ENCODE measurements at places on chromosomes 1 and 21.

- no peak for DNase-seq
Measured at GRCh38 chr21:16794950-16795349, 717.9 kb upstream of the CXADR start.

GRCh38 chr1:226738995-226739695 lies at the start of gene ITPKB:
Gene ITPKB, minus strand, starts transcription at chr1:226739282. Its CDS starts 1,824 bp downstream, at chr1:226737458.
- DNase-seq, result peak; percentile 86

DNA sequence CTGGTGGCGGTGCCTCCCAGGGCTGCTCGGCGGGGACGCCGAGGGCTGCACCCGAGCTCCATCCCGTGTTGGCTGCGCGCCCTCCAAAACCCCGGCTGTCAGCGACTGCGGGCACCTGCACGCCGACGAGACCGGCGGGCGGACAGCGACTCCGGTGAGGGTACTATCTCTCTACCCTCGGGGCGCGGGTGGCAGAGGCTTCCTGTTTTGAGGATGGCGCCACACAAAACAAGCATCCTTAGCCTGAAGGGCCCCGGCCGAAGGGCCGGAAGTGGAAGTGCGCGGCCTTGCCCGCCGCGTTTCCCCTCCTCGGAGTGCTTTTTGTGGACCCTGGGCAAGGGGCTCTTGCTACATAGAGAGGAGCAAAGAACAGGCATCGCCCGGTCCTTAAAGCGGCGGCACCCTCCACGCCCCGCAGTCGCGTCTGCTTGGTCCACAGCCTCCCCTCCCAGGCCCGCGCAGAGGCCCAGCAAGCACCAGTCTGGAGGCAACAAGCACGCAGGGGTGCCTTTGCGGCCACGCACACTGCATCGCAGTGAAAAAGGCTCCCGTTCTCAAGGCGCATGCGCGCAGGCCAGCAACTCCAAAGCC lies 561 bp upstream of the COQ8A start:
- peak; percentile 94 for DNase-seq

DNA sequence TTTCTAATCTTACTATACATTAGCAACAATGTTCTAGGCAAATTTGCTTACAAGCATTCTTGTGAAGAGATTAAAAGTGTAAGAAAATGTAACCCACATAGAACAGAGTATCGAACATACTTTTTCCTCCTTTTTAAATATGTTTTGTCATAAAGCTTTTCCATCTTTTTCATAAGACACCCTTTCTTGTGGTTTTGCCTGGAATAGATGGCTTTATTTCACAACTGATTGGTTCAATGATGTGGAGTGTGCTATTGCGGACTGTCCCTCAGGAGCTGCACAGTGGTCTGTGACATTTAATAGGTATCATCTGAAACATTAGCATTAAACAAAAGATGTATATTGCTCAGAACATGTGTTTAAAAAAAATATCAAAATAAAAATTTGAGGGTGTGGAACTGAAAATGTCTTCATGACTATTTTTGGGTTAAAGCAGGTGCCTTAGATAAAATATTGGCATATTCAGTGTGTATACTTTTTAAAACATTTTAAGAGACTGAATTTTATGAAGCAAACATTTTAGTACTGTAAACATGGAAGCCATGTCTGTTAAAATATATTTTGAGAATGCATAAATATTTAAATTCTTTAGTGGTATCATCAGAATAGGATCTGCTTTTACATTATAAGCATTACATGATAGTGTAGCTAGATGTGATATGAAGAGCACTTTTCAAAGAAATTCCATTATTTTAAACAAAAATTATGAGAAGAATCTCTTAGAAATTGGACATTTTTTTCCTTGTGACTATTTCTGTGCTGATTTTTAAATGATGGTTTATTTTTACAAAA lies 48.3 kb upstream of the C1orf146 start:
- no peak for DNase-seq

DNA sequence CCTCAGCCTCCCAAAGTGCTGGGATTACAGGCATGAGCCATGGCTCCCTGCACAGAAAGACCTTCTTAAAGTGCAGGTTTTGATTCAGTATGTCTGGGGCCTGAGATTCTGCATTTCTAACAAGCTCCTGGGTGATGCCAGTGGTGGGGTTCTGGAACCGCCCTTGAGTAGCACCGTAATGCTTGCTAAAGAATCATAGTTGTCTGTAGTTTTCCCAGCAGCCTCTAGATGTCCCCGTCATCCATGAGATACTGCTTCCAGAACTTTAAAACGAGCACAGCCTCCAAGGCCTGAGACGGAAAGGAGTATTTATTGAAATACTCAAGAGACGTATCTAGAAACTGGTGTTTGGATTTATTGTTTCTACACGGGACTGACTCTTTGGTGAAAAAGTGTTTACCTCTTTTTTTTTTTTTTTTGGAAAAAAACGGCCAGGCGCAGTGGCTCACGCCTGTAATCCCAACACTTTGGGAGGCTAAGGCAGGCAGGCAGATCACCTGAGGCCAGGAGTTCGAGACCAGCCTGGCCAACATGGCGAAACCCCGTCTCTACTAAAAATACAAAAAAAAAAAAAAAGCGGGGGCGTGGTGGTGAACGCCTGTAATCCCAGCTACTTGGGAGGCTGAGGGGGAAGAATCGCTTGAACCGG lies 2.6 kb upstream of the TOR3A start:
- peak; percentile 84 for DNase-seq

- DNase-seq, result peak; percentile 94
Measured at GRCh38 chr1:158112994-158113758, 67.5 kb upstream of the CD1D start.

DNA sequence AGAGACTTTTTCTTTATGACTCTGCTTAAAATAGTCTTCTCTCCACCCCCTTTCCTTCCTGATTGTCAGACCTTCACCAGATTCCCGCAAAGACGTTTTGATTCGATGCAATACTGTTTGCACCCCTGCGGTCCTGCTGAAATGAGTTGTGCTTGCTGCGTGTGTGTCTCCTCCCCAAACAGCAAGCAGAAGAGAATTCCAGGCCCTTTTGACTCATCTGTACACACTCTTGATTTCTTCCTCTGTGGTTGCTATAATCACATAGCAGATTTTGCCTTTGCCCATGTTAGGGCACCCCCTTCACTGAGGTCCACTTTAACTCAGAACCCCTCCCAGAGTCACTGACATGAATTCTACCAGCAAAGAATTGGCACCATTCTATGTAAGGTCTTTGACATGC lies 136.5 kb downstream of the ZZZ3 start:
- no peak for DNase-seq

- no peak for DNase-seq
Measured at GRCh38 chr1:34049477-34049876, 115.6 kb downstream of the CSMD2 start.

DNA sequence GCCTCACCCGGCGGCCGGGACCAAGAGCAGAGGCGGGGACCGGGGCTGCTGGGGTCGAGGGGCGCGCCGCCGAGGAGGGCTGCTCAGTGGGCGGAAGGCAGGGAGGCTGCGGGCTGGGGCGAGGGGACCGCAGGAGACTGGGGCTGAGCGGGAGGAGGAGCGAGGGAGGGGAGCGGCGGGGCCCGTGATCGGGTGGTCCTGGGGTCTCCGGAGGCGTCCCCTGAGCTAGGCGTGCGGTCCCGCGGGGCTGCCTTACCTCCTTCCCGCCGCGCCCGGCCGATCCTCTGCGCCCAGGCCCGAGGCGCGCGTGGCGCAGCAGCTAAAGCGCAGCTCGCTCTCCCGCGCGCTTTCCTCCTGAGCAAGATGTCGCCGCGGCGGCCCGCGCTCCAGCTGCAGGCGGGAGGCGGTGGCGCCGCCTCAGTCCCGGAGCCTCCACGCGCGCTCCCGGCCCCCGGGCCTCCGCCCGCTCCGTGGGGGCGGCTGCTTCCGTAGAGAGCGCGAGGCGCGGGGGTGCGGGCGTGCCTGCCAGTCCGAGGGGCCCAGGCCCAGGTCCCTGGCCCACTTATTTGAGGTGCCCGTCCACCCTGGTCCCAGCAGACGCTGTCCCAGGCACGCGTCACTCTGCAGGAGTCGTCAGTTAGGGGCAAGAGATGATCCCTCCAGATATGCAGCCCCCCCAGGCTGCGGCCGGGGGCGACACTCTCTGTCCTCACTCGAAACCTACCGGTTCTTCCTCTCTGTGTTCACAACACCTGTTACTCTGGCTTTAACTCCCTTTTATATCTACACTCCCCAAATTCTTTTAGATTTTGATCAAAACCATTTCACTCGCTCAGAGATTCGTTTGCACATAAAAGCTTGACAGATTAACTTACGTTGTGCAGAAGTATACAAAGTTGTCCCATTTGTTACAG lies at the start of gene CCSAP:
Gene CCSAP, minus strand, starts transcription at position 392 of the 914 bp plus-strand sequence. CDS start 582 bp downstream, outside the sequence.
- DNase-seq, result peak; percentile 89

DNA sequence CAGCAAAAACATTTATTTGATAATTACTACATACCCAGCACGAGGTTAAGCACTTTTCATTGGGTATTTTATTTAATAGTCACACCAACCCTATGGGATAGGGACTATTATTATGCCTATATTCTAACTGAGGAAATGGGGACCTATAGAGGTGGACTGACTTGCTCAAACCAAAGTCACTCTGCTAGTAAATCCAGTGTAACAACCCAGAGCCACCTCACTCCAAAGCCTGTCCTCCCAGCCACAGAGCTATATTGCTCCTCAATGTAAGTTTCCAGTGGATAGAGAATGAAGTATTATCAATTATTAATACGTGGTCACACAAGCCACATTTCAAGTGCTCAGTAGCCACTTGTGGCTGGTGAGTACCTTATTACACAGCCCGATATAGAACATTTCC lies 97.5 kb downstream of the RGS2 start:
- DNase-seq, result no peak

DNA sequence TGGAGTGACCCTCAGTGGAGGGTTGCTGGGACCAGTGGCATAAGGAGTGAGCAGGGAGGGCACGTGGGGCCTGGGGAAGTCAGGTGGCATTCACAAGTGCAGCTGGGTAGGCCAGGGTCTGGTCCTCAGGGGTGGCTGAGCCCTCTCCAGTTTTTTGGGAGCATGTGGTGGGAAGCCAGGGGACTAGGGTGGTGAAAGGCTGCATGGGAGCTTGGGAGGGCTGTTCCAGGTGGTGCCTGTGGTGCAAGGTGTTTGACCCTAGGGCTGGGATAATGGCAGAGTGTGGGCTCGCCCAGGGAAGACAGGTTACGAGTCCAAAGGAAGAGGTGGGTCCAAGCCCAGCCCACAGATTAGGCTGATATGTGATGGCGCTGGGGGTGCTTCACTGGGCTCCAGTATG lies 30.5 kb downstream of the MAN1C1 start:
- DNase-seq, result no peak

GRCh38 chr1:55140546-55140983 lies 74.6 kb downstream of the USP24 start:
- peak; percentile 74 for DNase-seq

DNA sequence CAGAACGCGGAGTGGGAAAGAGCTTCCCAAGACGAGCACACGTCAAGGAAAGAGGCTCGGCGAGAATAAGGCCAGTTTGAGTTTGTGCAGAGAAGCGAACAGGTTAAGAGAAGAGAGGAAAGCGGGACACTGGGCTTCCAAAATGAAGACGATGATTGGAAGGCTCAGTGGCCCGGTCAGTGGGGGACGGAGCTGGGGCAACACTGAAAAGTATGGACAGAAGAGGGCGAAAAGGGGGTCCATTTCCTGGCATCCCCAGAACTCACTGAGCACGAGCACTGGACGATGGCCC lies 258 bp downstream of the CCT3 start:
- DNase-seq, result no peak

DNA sequence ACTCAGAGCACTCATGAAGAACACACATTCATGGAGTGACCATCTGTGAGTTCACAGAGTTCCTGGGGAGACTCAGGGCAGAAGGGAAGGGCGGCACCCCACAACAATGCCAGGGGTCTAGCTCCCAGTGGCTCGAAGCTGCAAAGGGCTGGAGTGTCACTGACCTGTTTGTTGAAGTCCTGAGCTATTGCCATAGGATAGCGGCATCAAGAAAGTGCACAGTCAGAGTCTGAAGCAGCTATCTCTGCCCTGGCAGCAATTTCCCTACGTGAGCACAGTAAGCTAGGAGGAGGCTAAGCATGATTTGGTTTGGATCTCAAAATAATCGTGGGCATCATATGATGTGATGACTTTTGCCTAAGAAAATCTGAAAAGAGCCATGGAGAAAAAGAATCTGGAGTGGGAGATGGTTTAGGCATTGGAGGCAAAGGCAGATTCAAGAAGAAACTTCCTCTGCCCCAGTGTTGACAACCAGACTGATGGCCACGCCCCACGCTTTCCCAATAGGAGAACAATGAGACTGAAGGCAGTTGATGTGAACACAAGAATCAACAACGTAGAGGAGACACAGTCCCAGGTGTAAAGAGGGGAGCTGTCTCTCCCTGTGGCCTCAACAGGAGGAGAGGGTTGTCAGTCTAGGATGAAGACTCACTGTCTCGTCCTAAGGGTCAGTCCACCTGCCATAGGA lies 100.0 kb upstream of the SLC25A33 start:
- no peak for DNase-seq

DNA sequence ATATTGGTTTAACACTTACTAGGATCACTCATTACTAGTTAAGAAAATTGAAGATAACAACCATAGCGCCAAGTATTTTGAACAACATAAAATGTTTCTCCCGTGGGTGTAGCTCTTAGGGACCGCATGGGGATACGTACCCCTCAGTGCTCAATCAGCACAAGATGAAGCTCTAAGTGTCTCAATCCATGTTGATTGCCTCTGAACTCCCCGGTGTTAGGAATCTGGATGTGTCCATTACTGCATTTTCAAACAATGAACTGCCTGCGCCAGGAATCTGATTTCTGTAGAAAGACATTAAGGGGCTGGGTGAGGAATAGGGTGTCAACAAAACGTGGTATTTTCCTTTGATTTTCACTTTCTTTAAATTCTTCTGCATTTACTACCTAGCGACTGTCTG lies 100.2 kb downstream of the LMO4 start:
- DNase-seq, result no peak

GRCh38 chr1:100497796-100498195 lies 40.1 kb upstream of the GPR88 start:
- DNase-seq, result no peak

GRCh38 chr1:209513226-209513625 lies 70.3 kb upstream of the CAMK1G start:
- peak; percentile 70 for DNase-seq

DNA sequence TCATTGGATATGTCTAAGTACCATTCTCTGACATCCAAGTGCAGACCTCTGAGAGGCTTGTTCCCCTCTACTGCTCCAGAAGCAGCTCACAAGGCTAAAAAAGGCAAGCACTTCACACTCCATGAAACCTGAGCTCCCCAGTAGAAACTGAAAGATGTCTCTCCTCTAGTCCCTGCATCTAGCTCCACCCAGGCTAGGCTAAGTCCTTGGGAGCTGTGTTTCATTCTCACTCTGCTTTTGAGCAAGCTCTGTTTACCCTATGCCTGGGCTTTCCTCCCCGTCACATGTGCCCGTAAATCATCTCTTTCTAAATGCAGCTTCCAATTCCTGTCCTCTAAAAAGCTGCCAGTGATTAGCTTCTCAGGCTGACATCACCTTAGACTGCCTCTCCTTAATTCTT lies 39.0 kb downstream of the LRRC71 start:
- DNase-seq, result peak; percentile 65

GRCh38 chr1:230864441-230864840 lies 3.9 kb downstream of the C1orf198 start:
- no peak for DNase-seq

- no peak for DNase-seq
Measured at GRCh38 chr1:64171246-64171645, 32.2 kb upstream of the UBE2U start.
